ENCODE measurements at places on chromosomes 1 and 21.

DNA sequence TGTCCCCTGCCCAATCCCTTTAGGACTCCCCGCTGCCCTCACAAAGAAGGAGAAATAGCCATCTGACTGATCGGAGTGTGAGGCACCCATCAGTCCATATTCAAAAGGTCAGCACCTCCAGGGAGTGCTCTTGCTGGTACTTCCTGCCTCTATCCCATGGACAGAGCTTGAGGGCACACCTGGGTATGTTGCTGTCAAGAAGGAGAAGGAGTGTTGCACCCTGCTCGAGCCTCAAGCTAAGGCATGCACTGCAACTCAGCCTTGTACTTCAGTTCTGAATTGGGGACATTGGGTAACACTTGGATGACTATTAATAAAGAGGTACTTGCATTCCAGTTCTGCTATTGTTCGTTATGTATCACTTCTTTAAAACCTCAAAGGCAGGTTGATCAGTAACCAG lies 190.3 kb upstream of the ZC3H12A start:
- DNase-seq, result no peak

GRCh38 chr1:116956378-116956777 lies 45.2 kb upstream of the CD101 start:
- DNase-seq, result no peak

DNA sequence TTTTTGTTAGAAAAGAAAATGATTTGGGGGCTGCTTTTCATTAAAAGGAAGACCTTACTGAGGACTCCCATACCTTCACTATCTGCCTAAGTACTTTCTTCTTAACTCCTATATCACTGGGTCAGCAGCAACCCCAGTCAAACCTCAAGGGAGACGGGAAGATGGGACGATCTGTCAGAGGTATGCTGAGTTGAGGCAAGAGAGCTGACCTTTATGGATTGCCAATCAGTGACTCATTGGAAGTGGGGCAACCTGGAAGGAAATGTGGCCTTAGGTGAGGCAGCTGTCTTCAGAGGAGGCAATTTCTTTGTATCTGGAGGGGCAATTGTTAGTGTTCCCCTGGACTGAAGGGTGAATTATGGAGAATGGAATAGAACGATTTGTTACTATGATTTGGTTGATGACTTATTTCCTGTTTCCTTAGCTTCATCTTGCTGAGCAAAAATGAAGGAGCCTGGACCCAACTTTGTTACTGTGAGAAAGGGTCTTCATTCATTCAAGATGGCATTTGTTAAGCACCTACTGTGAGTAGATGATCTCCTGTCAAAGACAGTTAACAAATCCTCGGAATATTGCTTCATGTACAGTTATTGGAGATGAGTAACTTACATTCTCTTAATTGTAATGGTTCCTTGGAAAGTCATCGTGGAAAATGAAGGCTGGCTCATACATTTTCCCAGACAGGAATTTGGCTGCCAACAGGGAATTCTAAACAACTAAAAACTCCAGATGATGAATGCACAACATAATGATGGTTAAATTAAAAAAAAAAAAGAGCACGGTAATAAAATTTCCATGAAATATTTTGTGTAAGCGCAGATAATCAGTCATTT lies 134.7 kb upstream of the KCNJ15 start:
- DNase-seq, result no peak

DNA sequence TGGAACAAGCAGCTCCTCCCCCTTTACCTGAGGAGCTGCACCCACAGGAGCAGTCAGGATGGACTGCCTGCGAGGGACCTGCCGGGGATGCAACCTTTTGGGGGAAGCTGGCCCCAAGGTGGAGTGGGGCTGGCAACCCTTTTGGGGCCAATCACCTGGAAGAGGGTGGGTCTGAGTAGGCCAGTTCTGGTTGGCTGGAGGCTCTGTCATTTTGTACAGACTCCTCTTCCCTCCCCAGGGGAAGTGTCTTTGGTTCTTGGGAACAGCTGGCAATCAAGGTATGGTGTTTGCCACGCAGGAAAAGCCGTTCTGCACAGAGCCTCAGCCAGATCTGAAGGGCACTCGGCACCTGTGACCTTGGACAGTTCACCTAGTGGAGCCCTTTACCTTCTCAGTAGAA lies 280 bp upstream of the A3GALT2 start:
- DNase-seq, result no peak

GRCh38 chr1:24361811-24362210 lies 42.7 kb downstream of the GRHL3 start:
- DNase-seq, result no peak

DNA sequence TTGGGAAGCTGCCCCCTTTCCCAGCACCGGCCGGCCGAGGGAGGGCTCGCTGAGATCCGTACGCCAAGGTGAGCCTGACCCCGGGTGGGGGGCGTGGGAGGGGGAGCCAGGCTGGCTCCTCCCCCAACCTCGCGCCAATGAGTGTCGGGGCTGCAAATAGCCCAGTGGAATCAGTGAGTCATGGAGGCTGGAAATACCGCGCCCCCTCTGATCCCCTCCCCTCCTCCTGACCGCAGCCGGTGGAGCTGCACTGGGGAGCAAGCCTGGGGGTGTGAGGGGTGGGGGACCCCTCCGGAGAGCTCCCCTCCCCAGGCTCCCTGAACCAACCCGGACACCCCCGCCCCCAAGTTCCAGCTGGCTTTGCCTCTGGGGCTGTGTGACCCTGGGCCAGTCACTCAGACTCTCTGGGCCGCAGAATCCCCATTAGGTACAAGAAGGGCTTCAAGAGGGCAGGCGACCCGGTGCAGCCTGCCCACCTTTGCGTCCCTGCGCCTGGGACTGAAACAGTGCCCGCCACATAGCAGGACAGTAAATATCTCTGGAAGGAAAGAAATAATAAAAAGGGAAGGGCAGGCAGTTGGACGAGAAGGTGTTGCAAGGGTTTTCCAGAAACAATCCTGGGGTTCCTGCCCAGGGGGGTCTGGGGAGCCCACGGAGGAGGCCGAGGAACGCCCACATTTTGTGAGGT lies 4.5 kb downstream of the HSPB7 start:
- peak; percentile 35 for DNase-seq

DNA sequence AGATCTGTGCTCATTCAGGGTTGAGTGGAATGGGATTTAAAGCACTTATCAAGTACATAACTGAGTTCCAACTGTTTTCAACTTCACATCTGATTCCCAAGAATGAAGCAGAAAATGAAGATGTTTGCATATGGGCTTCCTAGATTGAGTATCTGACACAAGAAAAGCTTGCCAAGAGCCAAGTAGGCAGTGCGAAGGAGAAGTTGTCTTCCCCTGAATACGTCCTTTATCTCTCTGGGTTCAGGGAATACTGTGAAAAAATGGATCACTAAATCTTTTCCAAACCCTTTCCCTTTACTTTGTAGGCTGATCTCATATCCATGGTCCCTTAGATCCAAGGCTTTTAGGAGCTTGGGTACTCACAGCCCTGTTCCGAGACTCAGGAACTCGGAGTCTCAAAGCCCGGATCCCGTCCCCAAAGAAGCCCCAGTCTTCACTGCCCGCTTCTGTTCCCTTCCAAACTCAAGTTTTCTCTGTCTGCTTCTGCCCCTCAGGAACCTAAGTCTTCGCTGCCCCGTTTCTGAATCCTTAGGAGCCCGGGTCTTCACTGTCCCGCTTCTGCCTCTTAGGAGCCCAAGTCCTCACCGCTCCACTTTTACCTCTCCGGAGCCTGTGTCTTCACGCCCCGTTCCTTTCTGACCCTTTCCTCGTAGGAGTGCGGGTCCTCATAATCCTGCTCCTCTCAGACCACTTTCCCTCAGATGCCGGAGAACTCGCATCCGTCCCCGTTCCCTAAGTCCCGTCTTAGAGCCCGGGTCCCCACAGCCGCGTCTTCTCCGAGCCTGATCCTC lies 616 bp downstream of the TAF12 start:
- no peak for DNase-seq

DNA sequence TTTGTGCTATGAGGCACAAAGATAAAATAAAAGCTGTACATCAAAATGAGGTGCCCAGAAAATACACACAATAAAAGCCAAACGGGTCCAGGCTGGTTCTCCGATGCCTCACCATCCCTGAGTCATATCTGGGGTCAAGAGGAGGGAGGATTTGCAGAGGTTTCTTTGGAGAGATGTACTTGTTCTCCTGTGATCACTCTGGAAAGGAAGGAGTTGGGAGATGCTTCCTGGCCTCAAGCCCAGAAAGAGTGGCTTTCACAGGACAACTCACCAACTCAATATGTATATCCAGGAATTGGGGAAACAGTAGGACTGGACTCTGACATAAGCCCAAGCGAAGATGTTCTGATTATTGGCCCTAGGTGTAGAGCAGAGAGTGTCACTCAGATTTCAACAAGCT lies 51.9 kb downstream of the DIPK1A start:
- no peak for DNase-seq

DNA sequence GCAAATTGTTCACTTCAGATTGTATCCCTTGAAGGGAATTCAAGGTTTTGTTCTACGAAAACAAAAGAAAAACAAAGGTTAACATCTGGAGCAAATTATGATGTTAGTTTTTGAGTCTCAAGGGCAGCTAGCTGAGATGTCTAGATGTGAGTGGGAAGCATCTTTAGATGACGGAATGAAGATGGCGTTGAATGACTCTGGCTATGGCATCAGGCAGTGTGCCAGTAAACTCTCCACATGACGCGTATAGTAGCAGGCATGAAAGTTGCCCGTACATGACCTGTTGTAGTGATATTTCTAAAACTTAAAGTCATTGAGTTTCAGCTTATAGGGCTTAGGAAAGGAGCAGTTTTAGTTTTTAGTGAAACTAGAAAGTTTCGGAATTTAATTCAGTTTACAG lies 12.3 kb upstream of the SDC3 start:
- DNase-seq, result no peak

GRCh38 chr21:46605767-46606426 lies 1.0 kb upstream of the S100B start:
- DNase-seq, result peak; percentile 27

DNA sequence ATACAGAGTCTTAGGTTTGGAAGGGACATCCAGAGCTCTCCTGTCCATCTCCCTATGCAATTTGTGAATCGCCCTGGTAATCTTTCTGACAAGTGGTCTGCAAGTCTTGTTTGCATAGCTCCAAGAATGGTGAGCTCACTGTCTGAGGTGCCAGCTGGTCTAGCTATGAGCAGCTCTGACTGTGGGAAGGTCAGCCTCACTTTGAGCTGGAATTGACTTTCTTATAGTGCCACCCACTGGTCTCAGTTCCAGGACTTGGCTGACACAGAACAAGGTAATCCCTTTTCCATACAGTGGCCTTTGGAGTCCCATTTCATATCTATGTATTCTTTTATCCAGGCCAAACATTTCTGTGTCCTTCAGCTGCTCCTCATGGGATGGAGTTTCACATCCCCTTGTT lies 95.6 kb upstream of the C8B start:
- no peak for DNase-seq

DNA sequence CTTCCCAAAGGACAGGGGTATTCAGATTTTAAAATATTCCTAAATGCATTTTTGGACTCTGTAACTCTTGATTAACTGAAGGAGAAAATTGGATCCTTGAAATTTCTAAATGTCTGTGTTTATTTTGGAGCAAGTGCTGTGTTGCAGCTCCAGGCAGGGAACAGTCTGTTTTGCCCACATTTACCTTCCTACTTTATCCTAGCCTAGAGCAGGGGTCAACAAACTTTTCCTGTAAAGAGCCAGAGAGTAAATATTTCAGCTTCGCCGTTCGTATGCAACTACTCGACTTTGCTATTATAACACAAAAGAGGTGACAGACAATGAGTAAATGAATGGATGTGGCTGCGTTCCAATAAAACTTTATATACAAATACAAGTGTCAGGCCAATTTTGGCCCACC lies 402.2 kb downstream of the GPATCH2 start:
- no peak for DNase-seq

DNA sequence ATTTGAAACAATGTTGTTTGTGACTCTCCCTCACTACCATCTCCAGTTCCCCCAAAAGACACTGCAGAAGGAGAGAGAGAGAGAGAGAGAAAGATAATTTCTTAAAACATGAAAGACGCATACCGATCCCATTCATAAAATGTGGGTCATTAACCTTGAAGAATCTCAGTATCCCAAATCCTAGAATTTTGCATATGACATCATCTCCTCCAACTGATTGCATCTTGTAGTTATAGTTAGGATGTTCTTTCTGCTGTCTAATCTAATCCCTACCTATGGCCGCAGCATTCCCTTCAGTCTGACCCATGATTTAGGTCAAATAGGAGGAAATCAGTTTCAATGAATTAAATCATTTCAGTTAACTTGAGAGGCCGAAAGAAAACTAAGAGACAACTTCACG lies 142.4 kb upstream of the ETS2 start:
- no peak for DNase-seq

- DNase-seq, result peak; percentile 33
These were observed 4.2 kb upstream of the IL19 start for GRCh38 chr1:206766251-206766856.

GRCh38 chr1:13643017-13643416 lies 57.0 kb upstream of the PRDM2 start:
- no peak for DNase-seq

DNA sequence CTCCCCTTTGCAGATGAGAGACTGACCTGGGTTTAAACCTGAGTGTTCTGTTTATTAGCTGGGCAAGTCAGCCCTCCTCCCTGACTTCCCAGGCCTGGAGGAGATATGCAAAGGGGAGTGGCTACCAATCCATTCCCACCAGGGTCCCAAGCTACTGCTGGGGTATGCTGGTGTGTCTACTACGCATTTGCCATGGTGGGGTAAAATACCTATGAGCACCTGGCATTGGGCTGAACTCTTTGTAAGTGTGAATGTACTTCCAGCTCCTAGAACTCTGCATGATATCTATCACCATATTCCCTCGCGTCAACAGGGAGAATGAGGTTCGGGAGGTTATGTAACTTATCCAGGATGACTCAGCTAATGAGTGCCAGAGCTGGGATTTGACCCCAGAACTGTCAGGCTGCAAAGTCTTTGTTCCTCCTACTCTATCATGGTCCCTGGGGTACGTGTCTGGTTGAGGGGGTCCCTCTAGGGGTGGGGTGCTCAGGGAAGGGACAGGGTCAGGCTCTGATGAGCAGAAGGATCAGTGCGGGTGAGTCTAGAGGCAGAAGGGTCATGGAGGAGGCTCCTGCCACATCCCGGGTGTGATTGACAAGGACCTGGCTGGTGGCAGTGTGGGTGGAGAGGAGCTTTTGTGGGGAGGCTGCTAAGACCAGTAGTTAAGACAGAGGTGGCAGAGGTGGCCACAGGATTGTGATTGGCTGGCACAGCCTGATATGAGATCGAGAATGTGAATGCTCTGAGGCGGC lies 16.7 kb downstream of the AMPD2 start:
- no peak for DNase-seq

- DNase-seq, result no peak
These were observed 39.9 kb upstream of the TENT5C start for GRCh38 chr1:117565745-117566455.

- no peak for DNase-seq
These were observed at the start of gene RGS18 for GRCh38 chr1:192158181-192158580. RGS18 (plus strand) TSS chr1:192158462; CDS start chr1:192158638, 176 bp downstream.

- no peak for DNase-seq
These were observed 235.3 kb upstream of the C1orf105 start for GRCh38 chr1:172185211-172185610.

DNA sequence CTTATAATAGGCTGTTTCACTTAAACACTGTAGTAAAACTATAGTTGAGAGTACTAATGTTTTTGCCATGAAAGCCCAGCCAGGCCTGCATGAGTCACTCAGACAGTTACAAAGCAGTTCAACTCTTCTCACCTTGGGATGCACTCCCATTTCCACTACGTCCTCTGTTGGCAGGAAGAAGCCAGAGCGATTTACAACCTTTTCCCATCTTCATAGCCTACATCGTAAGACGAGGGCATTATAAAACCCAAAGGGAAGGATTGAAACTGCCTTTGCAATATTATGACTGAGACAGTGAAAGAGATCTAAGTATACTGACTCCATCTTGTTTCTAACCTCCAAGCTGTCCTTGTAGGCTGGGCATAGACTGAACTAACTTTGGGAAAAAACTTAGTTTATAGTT lies 71.8 kb upstream of the CSF1 start:
- no peak for DNase-seq

- DNase-seq, result no peak
These were observed 79.0 kb downstream of the PTPN14 start for GRCh38 chr1:214472364-214472763.

All from stimulated activated CD8-positive, alpha-beta memory T cell treated with anti-CD3 and anti-CD28 coated beads, Interleukin-7, amount 100 ng/mL, for 1 hour (primary cell).